K562 (cell line): ENCODE measurements at places on chromosomes 12 and 14. TPM values are rescaled to one million over a fixed set of nuclear protein-coding genes. Genes with fewer than 3 reads are reported as not detected.

Gene MYL6B
- polyA plus RNA-seq: 69.7 and 75.5 TPM in 2 replicates

Gene FSCB
- not detected in 2 replicates for polyA plus RNA-seq

Gene CLEC4C
- polyA plus RNA-seq: not detected in 2 replicates

Gene EPYC
- polyA plus RNA-seq: not detected in 2 replicates

Gene DIO2
- polyA plus RNA-seq: not detected in 2 replicates

Gene IL22
- not detected in 2 replicates for polyA plus RNA-seq

DNA sequence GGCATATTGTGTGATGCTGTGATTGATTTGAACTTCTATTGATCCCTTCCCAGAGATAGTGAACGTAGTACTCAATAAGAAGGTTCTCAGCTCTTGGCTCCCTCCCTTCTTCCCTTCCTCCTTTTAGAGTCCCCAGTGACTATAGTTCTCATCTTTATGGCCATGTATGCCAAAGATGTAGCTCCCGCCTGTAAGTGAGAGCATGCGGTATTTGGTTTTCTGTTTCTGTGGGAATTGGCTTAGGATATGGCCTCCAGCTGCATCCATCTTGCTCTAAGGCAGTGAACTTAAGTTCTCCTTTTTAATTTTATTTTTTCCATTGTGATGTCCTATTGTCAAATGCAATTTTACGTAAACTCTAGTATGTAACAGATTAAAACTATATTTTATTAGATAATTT, 109.5 kb downstream of the AEBP2 start:
- DNase-seq: no peak
- no peaks in the 10 kb centered on the region for H3K4me1 ChIP-seq
- no peaks in the 10 kb centered on the region for H3K36me3 ChIP-seq
- no peak overlapping the region for H3K27ac ChIP-seq
- H3K4me3 ChIP-seq: no peak overlapping the region

GRCh38 chr14:79056879-79057278, 886.7 kb downstream of the NRXN3 start:
- no peak overlapping the region for H3K4me3 ChIP-seq
- no peaks in the 10 kb centered on the region for H3K27me3 ChIP-seq
- no peak for DNase-seq
- H3K4me1 ChIP-seq: no peaks in the 10 kb centered on the region

GRCh38 chr12:77489331-77489970, 341.2 kb upstream of the NAV3 start:
- no peaks in the 10 kb centered on the region for H3K36me3 ChIP-seq
- H3K4me1 ChIP-seq: no peaks in the 10 kb centered on the region
- H3K27me3 ChIP-seq: no peaks in the 10 kb centered on the region
- no peak overlapping the region for H3K27ac ChIP-seq
- H3K4me3 ChIP-seq: no peak overlapping the region

DNA sequence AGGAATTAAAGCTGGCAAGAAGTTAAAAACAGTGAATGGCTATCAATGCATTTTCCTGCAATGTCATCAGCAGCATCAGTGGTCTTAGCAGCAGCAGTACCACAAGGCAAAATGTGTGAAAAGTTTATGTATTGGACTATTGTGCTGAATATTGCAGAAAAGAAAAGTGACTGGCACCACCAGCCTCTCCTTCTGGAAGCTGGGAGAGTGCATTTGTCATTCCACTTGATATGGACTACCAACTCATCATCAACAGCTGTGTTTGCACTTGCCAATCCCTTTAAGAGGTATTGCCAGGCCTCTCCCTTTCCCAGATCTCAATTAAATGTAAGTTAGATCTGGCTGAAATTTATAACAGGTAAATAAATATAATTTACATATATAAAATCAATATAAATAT, 151.0 kb upstream of the GZMB start:
- H3K4me1 ChIP-seq: no peaks in the 10 kb centered on the region
- no peak for DNase-seq
- H3K4me3 ChIP-seq: no peak overlapping the region
- no peaks in the 10 kb centered on the region for H3K27me3 ChIP-seq
- no peaks in the 10 kb centered on the region for H3K36me3 ChIP-seq

- no peaks in the 10 kb centered on the region for H3K36me3 ChIP-seq
- H3K27ac ChIP-seq: no peak overlapping the region
- DNase-seq: no peak
- no peaks in the 10 kb centered on the region for H3K4me1 ChIP-seq
These were observed 555.1 kb downstream of the FOXG1 start for GRCh38 chr14:29321646-29322045.

- no peaks in the 10 kb centered on the region for H3K4me1 ChIP-seq
- no peaks in the 10 kb centered on the region for H3K36me3 ChIP-seq
- H3K27ac ChIP-seq: no peak overlapping the region
These were observed 12.0 kb upstream of the SLC2A14 start for GRCh38 chr12:7884689-7885088.

DNA sequence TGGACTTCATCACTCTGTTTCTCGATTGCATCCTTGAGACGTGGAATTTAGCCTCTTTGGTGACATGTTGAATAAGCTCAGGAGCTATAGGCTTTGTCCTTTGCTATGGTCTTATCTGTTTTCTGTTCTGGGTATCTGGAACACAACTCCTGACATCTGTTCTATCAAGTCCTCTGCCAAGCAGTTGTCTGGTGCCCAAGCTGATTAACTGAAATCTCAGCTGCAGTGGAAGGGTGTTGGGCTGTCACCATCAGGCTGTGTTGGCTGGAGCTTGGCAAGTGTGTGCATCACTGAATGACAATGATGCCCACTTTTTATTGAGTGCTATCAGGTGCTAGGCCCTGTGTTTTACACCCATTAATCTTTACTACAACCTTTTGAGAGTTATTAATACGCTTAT, 77.8 kb downstream of the SMOC1 start:
- no peak overlapping the region for H3K4me3 ChIP-seq
- H3K4me1 ChIP-seq: no peaks in the 10 kb centered on the region
- H3K27me3 ChIP-seq: no peaks in the 10 kb centered on the region
- H3K27ac ChIP-seq: no peak overlapping the region

DNA sequence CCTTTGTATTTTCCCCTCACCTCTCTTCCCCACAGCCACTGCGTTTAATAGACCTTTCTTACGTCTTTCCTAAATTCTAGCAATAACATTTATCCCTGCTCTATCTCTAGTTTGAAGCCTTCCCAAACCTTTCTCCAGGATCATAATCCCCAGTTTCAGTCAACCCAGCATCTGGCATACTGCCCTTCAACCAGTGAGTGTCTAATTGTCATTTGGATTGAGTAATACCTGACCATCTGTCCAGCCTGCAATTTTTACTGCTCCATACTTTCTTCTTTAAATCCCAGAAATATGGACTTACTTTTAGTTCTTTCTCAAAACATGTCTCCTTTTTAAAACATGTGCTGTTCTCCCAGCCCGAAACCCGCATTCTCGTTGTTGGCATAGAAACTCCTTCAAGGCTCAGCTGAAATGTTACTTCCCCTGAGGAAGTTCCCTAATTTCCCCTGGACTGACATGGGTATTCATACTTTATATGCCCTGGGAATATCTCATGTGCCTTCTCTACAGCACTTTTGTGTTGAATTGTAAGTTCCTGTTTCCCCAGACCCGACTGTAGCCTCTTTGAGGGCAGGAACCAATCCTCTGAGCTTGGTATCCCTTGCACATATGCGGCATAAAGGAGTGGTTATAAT, 65.1 kb upstream of the ETV6 start:
- no peaks in the 10 kb centered on the region for H3K36me3 ChIP-seq
- H3K27ac ChIP-seq: no peak overlapping the region
- no peaks in the 10 kb centered on the region for H3K27me3 ChIP-seq
- DNase-seq: no peak

DNA sequence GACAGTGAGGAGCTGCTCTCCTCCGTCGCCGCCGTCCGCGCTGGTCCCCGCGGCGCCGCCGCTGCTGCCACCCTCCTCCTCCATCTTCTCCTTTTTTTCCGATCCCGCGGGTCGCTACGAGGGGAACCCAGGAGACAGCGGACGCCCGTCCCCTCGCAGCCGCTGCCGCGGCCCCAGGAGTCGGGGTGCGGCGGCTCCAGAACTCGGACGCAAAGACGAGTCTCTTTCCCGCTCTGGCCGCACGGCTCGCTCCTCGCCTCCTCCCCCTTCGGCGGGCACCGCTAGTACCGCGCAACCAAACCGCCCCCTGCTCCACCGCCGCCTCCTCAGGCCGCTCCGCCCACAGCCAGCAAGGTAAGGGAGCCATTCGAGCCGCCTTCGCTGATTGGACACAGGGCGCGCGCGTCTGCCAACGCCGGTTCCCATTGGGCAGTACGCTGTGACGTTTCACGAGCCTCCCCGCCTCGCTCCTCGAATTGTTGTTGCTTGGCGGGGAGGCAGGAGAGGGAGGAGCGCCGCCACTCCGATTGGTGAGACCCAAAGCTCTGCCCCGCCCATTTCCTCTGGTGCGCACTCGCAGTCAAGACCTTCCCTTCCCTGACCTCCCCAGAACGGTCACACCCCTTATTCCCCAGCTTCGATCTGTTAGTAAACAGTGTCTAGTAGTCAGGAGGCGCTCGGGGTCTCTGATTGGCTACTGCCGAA, at the start of gene RPS6KA5:
TSS of gene RPS6KA5 (minus strand) at position 291 of the 705 bp plus-strand sequence. CDS start at position 84, 207 bp downstream.
- H3K4me3 ChIP-seq: peak within 1 kb of the TSS; percentile 59
- no peaks in the 10 kb centered on the region for H3K36me3 ChIP-seq
- DNase-seq: peak; percentile 92
- peaks cover 8% of the 10 kb centered on the region; the same call in 1 of the 2 replicates for H3K4me1 ChIP-seq

DNA sequence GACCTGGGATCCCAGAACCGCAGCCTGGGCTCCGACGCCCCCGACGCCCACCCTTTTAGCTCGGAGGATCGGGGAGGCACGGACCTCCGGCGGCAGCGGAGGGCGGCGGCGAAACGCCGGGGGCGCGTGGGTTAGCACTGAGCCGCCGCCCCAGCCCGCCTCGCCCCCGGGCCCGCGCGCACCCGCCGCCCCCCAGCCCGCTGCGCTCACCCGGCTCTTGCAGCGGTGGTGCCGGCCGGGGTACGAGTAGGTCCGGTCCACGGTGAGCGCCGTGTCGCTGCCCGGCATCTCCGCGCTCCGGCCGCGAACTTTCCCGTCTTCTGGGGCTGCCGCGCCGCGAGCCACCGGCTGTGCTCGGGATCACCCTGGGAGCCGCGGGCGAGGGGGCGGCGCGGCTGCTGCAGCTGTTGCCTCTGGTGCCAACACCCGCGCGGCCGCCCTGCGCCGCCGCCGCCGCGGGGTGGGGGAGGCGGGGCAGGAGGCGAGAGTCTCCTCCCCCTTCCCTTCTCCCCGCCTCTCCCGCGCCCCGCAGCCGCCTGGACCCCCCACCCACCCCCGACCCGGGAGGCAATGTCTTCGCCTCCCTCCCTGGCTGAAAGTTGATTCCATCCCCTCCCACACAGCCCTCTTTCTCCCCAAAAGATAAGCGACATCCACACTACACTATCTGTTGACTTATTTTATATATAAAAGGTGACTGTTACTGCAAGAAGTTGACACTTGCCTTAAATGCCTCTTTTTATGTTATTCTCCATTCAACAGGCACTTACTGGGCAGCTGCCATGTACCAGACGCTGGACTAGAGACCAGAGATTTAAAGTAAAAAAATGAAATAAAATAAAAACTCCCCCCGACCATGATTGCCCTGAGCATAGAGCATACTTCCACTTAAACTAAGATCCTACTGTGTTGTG, at the start of gene TMCC3:
TSS of gene TMCC3 (minus strand) at position 415 of the 914 bp plus-strand sequence. CDS start at position 288, 127 bp downstream.
- no peaks in the 10 kb centered on the region for H3K36me3 ChIP-seq
- H3K27me3 ChIP-seq: peaks cover 20% of the 10 kb centered on the region
- H3K4me1 ChIP-seq: no peaks in the 10 kb centered on the region
- no peak for DNase-seq
